Panc1 (cell line): ENCODE measurements at places on chromosomes 13 and 19. TPM values are rescaled to one million over a fixed set of nuclear protein-coding genes. Genes with fewer than 3 reads are reported as not detected.

The AP1M2 gene
- total RNA-seq, result 10.1 TPM

The ZNF576 gene
- total RNA-seq, result 14.1 TPM

The IGLON5 gene
- 0.13 TPM for total RNA-seq

The VSTM2B gene
- total RNA-seq, result not detected

The ZNF460 gene
- 76.3 TPM for total RNA-seq

The OCEL1 gene
- total RNA-seq, result 37.1 TPM

GRCh38 chr19:15025217-15025616, 24.1 kb upstream of the CASP14 start:
- H3K27me3 ChIP-seq, result no peaks in the 10 kb centered on the region
- DNase-seq, result no peak
- no peaks in the 10 kb centered on the region for H3K4me1 ChIP-seq
- no peak overlapping the region for H3K4me3 ChIP-seq

DNA sequence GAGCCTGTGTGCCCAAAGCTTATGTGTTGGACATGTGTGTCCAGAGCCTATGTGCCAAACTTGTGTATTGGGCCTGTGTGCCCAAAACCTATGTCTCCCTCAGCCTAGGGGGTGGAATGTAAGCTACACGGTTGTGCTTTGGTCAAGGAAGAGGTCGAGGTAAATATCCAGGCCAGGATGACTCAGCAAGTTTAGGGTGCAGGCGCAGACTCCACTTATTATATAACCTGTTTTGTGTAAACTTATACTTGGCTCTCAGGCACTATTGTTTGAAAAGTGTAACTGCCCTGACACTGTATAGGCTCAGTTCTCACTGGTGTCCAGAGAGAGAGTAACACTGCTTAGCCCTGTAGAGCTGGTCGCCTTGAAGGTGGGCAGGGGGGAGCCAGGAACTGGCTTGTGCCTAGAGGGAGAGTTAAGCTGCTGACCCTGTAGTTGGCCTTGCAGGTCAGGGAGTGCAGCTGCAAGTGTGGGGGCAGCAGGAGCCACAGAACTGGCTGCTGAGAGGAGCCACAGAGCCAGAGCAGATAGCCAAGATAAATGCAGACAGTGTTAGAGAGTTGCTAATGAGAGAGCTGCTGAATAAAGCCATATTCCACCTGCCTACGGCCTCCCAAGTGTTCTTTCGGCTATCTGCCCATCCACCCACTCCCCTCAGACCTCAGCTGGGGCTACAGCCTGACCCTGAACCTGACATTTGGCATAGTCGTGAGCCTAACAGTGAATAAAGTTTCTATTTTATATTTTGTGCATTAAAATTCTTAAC, 517.2 kb upstream of the SLITRK1 start:
- H3K27me3 ChIP-seq, result no peaks in the 10 kb centered on the region
- no peaks in the 10 kb centered on the region for H3K36me3 ChIP-seq
- no peak for DNase-seq
- no peaks in the 10 kb centered on the region for H3K4me1 ChIP-seq
- no peak overlapping the region for H3K27ac ChIP-seq
- H3K4me3 ChIP-seq, result no peak overlapping the region

DNA sequence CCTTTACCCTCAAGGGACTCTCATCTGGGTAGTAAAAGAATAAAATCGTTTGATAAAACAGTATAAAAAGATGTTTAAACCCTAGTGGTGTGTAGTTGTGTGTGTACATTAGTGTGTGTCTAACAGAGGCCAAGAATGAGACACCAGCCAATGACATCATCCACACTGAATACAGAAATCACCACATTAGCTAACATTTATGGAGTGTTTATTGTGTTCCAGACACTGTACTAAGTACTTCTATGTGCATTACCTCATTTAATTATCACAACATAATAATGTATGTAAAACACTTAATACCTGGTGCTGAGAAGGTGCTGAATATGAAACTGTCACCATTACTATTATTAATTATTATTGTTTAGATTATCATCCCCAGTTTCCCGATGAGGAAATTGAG, 49.1 kb upstream of the UQCRFS1 start:
- H3K27me3 ChIP-seq, result peaks cover 2% of the 10 kb centered on the region; the same call in 1 of the 2 replicates
- H3K36me3 ChIP-seq, result no peaks in the 10 kb centered on the region
- no peak overlapping the region for H3K27ac ChIP-seq
- no peaks in the 10 kb centered on the region for H3K4me1 ChIP-seq
- H3K4me3 ChIP-seq, result no peak overlapping the region

DNA sequence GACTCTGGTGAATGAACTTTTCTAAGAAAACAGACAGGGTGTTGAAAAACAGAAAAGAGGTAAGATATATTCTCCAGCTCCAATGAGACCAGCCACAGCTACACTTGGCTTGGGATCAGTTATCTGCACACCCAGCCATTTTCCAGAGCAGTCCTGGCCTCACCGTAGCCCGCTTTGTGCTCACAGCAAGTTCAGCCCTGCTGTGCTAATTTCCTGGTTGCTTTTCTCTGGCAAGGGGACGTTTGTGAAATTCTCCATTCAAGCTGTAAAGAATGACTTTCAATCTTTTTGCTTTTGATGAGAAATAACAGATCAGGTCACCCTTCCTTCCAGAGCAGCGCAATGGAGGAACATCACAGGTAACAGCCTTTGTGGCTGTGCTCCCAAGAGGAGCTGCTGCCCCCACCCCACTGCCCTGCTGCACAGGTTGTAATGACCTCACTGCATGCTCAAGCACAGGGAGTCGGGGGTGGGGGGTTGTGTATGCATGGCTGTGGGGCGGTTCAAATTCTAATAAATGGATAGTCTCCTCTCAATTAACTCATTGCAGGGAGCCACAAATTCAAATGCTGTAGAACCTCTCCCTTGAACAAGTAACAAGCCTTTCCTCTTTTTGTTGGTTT, 516.6 kb upstream of the NBEA start:
- H3K4me3 ChIP-seq, result no peak overlapping the region
- H3K36me3 ChIP-seq, result no peaks in the 10 kb centered on the region
- H3K4me1 ChIP-seq, result no peaks in the 10 kb centered on the region

- no peak overlapping the region for H3K4me3 ChIP-seq
- H3K27me3 ChIP-seq, result no peaks in the 10 kb centered on the region
- no peak for DNase-seq
- H3K4me1 ChIP-seq, result peaks cover 42% of the 10 kb centered on the region
- no peaks in the 10 kb centered on the region for H3K36me3 ChIP-seq
These were observed 65.1 kb upstream of the GTF3A start for GRCh38 chr13:27359199-27359821.

DNA sequence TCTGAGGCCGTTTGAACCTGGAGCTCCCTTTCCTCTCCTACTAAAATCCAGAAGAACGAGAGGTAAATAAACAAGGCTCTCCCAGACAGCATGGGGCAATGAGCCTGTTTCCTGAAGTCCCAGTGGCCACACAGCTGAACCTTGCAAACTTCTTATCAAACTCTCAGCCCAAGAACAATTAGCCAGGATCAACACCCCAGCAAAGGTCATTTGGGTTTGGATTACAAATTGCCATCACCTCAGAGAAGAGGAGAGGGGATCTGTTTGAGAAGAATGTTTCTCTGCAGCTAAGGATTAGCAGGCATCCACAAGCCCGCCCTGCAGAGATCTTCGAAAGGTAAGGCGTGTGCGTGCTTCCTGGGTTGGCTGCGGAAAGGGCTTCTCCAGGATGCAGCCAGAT, 201.9 kb upstream of the SOX1 start:
- no peak overlapping the region for H3K4me3 ChIP-seq
- no peaks in the 10 kb centered on the region for H3K4me1 ChIP-seq
- no peaks in the 10 kb centered on the region for H3K36me3 ChIP-seq

DNA sequence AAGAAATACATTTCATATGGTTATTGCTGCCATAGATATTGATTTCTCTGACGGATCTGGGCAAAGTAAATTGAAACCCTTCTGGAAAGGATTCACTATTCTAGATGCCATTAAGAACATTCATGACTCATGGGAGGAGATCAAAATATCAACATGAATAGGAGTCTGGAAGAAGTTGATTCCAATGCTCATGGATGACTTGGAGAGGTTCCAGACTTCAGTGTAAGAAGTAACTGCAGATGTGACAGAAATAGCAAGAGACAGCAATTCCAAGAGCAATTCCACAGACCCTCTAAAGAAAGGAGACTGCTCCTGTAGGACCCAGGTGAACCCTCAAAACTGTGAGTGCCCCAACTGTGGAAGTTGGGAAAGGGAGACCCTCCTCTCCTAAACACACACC, 30.9 kb upstream of the KCTD12 start:
- H3K36me3 ChIP-seq, result no peaks in the 10 kb centered on the region
- no peak for DNase-seq
- H3K4me1 ChIP-seq, result no peaks in the 10 kb centered on the region
- no peak overlapping the region for H3K27ac ChIP-seq

DNA sequence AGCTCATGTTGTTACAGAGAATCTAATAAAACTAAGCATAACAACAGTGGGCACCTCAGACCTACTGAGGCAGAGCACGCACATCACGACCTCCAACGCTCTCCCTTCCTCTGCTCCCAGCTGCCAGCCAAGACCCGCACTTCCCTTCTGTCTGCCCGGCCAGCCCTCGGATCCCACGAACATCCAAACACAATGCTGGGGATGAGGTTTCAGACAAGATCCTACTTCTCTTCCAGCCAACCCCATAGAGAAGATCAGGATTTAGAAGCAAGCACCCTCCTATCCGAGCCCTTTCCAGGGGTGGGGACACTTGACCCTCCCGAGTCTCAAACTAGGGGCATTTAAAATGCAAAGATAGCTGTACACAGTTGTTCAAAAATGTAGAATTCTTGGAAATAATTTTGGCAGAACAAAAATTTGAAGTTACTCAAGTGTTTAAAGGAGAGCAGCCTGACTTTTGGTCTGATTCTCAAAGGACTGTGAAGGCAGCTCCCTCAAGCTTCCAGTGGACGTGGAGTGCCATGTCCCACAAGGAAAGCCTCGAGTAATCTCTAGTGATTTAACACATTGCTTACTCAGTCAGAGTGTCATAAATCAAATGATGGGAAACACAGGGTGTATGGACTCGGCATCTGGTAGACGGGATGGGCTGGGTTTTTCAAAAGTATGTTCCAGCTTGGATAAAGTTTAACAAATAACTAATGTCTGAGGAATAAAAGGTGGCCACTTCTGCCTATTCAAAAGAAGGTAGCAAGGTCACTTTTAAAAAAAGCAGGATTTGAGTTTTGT, 32.8 kb downstream of the ANKRD10 start:
- no peaks in the 10 kb centered on the region for H3K4me1 ChIP-seq
- no peaks in the 10 kb centered on the region for H3K27me3 ChIP-seq
- DNase-seq, result no peak
- H3K27ac ChIP-seq, result no peak overlapping the region
- H3K4me3 ChIP-seq, result no peak overlapping the region

DNA sequence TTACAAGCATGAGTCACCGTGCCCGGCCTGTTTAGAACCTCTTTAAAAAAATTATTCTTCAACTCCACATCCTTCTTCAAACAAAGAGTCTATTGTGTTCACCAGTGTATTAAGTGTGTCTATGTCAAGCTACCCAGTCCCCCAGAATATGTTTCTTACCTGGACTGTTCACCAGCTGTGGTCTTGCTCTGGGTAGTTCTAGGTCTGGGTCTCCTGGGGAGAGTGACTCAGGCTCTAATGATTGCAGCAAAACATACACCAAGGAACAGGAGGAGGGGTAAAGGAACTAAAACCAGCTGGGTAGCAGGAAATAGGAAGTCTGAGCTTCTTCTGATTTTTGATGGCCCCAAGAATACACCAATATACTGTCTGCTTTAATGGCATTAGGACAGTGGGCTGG, at the start of gene FPR1:
Gene FPR1 (minus strand): TSS at position 224 of the 400 bp plus-strand sequence. CDS start 4,884 bp downstream, outside the sequence.
- H3K4me1 ChIP-seq, result no peaks in the 10 kb centered on the region
- no peaks in the 10 kb centered on the region for H3K27me3 ChIP-seq
- H3K36me3 ChIP-seq, result no peaks in the 10 kb centered on the region
